ENCODE measurements at places on chromosomes 11 and 22.

DNA sequence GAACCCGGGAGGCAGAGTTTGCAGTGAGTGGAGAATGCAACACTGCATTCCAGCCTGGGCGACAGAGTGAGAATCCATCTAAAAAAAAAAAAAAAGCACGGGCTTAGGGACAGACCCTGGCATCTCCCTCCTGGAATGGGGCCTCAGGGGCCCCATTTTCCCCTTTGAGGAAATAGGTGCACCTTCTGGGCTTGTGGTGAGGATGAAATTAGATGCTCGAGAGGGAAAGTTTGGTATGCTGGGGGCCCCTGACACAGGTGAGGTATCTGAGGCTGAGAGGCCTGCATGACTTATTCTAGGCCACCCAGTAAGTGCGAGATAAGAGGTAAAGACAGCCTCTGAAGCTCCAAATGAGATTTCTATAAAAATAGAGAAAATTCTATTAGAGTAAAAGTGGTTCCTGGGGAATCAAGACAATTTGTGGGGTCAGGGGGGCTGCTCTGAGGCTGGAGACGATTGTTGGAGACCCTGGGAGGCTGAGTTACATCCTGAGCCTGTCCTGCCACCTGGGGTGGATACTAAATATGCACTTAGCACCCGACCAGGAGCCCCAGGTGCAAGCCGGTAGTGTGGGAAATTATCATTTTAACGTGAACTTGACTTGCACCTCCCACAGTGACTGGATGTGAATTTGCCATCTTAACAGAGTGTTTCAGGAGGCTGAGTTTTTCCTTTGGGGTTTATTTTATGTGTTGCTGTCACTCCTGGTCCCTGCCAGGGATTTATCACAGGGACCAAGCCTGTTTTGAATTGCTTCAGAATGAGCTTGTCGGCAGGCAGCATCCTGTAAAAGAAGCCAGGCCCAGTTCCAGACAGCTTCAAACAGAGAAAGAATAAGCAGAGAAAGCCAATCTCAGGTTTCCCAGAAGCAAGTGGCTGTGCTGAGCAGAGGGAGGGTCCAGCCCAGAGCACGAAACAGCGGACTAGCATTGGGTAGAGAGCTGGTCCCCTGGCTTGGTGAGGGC, 48.4 kb upstream of the TSKU start:
- DNase-seq = no peak

- no peak for DNase-seq
Measured at GRCh38 chr11:123239191-123240150, 44.4 kb upstream of the CLMP start.

DNA sequence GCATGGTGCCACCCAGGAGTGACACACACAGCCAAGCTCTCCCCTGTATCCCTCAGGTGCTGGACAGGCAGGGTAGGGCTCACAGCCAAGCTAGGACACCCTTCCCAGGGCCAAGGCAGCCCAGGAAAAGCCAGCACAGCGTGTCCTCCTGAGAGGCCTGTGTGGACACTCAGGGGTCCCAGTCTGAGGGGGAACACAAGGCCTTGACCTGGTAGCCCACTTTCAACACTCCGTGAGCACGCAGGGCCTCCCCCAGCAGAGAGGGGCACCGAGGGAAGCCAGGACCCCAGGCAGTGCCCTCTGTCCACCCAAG, 24.9 kb downstream of the OSBPL5 start:
- DNase-seq = no peak

GRCh38 chr11:116454020-116454645, 318.7 kb downstream of the BUD13 start:
- no peak for DNase-seq

GRCh38 chr22:17477391-17477833, 85.9 kb upstream of the SLC25A18 start:
- no peak for DNase-seq
